ENCODE measurements at places on chromosomes 4 and X. TPM values are rescaled to one million over a fixed set of nuclear protein-coding genes. Genes with fewer than 3 reads are reported as not detected.

The TLR10 gene
- polyA plus RNA-seq = 0.11 TPM

The FAM200B gene
- polyA plus RNA-seq = 52.0 TPM

The VBP1 gene
- polyA plus RNA-seq = 18.7 TPM

The BANK1 gene
- 2.7 TPM for polyA plus RNA-seq

The TLR7 gene
- polyA plus RNA-seq = 0.20 TPM

The CTBP1 gene
- polyA plus RNA-seq = 172 TPM

The CLDN24 gene
- not detected for polyA plus RNA-seq

The BMPR1B gene
- polyA plus RNA-seq = 4.9 TPM

The CCDC110 gene
- 0.64 TPM for polyA plus RNA-seq

The EDA2R gene
- polyA plus RNA-seq = 2.1 TPM

The GNRHR gene
- not detected for polyA plus RNA-seq

The ZFP42 gene
- polyA plus RNA-seq = not detected

The RLIM gene
- polyA plus RNA-seq = 9.8 TPM

The ZBED1 gene
- 12.2 TPM for polyA plus RNA-seq

The FRMD7 gene
- polyA plus RNA-seq = not detected

The TKTL2 gene
- polyA plus RNA-seq = not detected

The ATP7A gene
- polyA plus RNA-seq = 2.6 TPM

The PPEF2 gene
- polyA plus RNA-seq = not detected

The MAGEC2 gene
- not detected for polyA plus RNA-seq

The MAGEA8 gene
- polyA plus RNA-seq = not detected

The COL25A1 gene
- polyA plus RNA-seq = 0.54 TPM

The ADGRL3 gene
- polyA plus RNA-seq = 13.3 TPM

The SOX3 gene
- not detected for polyA plus RNA-seq

The VEGFC gene
- polyA plus RNA-seq = 4.7 TPM

The MAGEB17 gene
- polyA plus RNA-seq = 0.07 TPM

The CACNA1F gene
- 0.24 TPM for polyA plus RNA-seq

The CDK16 gene
- 137 TPM for polyA plus RNA-seq

The ESX1 gene
- polyA plus RNA-seq = not detected

The PQBP1 gene
- 295 TPM for polyA plus RNA-seq

The HSFX1 gene
- polyA plus RNA-seq = 0.80 TPM

The HMX1 gene
- polyA plus RNA-seq = not detected

The RHOXF2 gene
- polyA plus RNA-seq = not detected

The DMRTC1B gene
- polyA plus RNA-seq = 2.3 TPM

The JAKMIP1 gene
- 1.6 TPM for polyA plus RNA-seq

The TBC1D8B gene
- 12.0 TPM for polyA plus RNA-seq

Measured in adrenal gland (tissue), 19 donors.